ENCODE measurements at places on chromosomes 11 and 22.

GRCh38 chr11:126072801-126073594 is 10.3 kb upstream of the CDON start:
- no peak for DNase-seq

DNA sequence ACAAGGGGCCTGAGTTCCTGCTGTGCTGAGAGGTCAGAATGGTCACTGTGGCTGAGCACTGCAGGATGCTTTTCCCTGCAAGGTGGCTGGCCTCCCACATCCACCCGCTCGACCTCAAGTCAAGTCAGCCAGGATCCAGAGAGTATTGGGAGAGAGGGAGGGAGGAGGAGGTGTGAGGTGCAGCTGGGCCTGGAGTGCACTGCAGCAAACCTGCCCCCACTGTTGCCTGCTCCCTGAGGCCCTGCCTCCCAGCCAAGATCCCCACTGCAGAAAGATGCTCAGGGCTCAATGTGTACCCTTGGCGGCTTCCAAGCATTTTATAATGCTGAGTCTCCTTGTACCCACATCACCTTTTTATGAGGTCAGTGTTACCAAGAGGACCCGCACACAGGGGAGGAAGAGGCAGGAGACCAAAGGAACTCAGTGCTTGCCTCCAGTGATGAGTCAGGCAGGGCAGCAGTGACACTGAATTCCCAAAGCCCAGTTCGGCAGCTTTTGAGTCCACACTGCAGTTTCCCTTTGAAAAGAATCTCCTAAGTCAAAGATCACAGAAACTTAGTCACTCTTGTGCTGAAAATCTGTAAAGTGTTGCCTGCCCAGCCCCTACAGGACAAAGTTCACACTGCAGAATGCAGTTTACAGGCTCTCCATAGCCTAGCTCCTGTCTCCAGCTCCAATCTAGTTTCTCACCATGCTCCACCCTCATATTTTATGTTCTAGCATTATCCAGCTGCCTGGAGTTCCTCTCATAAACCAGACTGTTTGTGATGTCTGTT is 3.1 kb downstream of the ENDOD1 start:
- DNase-seq: peak; percentile 58

- peak; percentile 62 for DNase-seq
These were observed 105.0 kb downstream of the FAT3 start for GRCh38 chr11:92329646-92330045.

DNA sequence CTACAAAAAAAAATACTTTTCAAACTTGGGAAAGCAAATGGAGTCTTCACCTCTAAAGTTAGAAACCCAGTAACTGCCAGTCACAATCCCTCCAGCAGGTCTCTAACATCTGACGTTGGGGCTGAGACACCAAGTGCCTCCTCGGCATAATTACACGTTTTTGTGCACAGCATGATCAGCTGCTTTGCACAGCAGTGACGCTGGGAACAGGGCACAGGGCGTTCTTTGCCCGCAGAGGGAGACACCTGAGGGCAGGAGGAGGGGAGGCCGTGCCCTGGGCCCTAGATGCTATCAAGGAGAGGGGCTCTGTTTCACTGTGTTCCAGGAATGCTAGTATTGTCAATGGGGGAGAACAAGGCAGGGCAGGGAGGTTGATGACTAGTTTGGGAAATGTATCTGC is 120.1 kb downstream of the PARVA start:
- DNase-seq: no peak

DNA sequence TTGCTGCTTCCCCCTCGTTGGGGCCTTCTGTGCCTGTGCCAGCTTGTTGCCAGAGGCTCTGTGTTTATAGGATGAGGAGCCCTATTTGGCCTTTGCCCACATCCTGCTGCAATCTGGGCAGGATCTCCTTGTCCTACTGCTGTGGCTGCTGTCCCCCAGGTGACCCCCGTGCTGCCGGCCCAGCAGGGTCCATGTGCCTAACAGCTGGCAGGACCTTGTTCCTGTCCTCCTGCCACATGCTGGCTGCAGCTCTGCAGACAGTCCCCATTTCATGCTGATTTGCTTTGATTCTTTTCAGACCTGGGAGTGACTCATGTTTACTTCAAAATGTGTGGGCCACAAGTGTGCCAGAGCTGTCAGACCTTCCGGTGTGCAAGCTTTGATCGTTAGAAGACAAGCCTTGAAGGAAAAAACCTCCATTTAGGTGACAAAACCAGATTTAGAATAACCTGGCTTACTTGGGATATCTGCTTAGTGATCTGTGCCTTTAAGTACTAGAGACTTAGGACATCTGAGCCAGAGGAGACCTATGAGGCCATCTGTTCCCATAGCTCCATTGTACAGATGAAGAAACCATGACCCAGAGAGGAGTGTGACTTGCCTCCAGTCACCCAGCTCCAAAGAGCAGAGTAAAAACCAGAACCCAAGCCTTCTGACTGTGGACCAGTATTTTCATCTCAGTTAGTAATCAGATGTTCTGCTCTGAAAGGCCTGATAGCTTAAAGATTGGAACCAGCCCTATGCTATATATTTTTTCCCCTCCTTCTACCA is 11.1 kb downstream of the NAV2 start:
- peak; percentile 23 for DNase-seq

DNA sequence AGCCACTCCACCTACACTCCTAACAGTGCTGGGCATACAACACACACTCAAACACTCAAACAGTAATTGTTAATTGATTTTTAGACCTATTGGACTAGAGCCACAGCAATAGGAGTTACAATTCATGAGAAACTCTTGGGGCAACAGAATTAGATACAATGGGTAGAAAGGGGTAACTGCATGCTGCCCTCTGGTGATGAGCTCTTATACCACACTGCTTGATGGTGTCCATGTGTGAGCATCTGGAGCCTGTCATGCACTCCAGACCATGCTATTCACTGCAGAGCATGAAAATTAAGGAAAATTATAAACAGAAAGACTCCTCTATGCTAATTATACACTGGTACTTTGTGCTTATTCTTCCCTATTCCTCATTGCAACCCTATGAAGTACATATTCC is 975.5 kb upstream of the CCDC90B start:
- DNase-seq: no peak

GRCh38 chr11:73140213-73141030 is 1.7 kb downstream of the FCHSD2 start:
- peak; percentile 27 for DNase-seq

DNA sequence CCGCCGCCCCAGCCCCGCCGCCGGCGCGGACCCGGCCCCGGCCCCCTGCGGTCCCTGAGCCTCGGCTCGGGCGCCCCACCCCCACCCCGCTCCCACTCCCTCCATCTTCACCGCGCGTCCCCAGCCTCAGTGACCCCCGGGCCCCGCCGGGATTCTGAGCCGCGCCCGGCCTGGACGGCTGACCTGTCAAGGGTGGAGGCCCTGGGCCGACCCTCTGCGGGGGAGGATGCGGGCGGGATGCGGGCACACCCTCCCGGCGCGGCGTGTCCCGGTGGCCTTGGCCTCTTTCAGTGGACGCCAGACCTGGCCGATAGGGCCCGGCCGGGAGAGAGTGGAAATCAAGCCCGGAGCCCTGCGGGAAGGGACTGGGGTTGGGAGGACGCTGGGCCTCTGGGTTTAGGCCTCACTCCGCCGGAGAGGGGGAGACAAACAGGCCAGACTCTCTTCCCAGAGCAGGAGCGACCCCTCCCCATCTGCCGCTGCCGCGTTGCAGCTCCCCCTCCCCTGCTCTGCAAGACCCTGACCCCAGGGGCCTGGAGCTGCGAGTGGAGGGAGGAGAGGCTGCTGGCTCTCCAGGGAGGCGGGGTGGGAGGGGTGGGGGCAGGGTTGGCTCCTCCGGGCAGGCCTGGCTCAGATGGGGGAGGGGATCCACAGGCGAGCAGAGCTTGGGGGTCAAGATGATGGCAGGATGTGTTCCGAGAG is 525 bp downstream of the MAPK8IP2 start:
- no peak for DNase-seq

GRCh38 chr11:69012092-69013008 is 696 bp downstream of the MRGPRF start:
- peak; percentile 36 for DNase-seq

GRCh38 chr11:104705490-104706190 is 192.6 kb downstream of the CASP12 start:
- peak; percentile 29 for DNase-seq

DNA sequence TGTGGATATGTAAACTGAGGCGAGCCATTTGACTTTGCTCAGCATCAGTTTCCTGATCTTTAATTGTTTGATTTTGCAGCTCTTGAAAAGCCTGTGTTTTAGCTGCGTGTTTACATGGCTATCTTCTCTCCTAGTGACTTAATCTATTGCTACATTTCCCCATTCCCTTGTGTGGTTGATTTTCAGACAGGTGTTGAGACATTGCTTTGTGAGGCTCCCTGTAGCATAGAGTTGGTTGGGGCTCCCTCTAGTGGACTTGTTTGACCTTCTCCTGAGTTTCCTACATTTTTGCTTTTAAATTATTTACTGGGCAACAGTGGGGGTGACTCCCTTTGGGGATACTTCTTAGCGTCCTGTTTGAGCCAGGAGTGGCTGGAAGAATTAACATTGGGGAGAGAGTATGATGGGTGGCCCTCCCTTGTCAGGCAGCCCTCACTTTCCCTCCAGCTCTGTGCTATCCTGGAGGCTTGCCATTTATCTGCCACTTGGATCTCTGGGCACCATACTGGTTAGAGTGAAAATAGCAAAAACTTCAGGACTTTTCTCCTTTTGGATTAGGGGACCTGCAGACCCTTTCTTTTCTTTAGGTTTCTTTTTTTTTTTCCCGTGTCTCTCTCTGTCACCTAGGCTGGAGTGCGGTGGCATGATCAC is 9.2 kb upstream of the CBL start:
- peak; percentile 82 for DNase-seq

DNA sequence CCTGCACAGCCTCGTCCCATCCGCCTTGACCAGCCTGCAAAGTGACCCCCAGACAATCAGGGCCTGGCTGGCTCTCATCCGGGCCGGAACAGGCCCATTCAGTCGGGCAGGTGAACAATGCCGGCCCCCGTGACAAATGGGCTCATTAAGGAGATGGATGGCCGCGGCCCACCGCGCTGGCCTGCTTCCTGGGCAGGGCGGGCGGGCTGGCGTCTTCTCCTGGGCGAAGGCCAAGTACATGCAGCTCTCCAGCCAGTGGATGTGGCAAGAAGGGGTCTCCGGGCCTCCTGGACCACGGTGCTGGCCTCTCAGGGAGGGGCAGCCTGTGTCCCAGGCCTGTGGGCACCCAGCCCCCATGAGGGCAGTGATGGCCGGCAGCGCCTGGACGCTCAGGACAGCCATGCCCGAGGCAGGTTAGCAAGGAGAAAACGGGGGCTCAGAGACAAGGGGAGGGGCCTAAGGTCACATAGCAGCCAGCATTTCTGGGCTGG is 1022.8 kb downstream of the BRD1 start:
- DNase-seq: no peak

GRCh38 chr22:45887202-45888131 is 89.5 kb downstream of the WNT7B start:
- no peak for DNase-seq

GRCh38 chr11:121523581-121524232 is 70.9 kb upstream of the SORL1-AS1 start:
- DNase-seq: no peak

DNA sequence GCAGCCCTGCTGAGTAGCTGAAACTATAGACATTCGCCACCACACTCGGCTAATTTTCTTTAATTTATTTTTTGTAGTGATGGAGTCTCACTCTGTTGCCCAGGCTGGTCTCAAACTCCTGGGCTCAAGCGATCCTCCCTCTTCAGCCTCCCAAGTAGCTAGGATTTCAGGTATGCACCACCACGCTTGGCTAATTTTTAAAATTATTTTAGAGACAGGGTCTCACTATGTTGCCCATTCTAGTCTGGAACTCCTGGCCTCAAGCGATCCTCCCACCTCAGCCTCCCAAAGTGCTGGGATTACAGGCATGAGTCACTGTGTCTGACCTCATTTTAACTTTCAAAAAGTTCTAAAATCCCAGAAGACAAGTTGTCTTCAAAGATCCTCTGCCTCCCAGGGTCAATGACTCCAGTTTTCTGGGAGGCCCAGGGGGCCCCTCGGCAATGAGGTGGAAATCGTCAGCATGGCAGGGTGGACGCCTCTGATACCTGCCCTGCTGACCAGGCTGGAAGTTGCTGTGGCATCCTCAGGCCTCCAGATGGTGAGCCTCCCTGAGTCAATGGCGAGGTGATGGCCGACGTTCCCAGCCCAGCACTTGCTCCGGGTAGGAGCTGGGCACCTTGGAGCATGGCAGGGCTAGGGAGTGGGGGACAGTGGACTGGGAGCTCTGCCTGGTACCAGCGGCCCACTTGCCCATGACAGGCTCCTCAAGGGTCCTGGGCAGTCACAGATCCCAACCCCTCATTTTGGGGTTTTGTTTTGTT is 31.1 kb downstream of the RPL3 start:
- no peak for DNase-seq

DNA sequence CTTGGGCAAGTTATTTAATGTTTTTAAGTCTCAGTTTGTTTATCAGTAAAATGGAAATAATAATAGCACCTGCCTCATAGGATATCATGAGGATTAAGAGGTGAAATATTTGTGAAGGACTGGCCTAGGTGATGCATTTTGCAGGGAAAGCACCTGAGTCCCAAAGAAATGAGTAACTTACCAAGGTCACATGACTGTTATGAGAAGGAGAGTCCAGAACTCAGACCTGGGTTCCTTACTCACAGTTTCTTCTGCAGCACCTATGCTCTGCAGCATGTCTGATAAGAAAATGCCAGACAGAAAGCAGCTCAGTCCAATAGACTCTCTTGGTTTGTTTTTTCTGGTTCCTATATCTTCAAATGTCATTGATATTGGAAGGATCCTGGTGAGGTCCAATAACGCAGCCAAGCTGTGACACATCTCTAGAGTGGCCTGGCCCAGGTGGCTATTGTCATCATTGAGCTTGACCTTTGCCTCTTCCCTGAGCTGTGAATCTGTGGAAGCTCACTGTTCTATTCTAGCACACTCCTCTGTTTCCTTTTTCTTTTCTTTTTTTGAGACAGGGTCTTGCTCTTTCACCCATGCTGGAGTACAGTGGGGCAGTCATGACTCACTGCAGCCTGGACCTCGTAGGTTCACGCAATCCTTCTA is 174.7 kb upstream of the NAV2 start:
- DNase-seq: no peak

- no peak for DNase-seq
These were observed 4.0 kb downstream of the SULT4A1 start for GRCh38 chr22:43858156-43858895.

DNA sequence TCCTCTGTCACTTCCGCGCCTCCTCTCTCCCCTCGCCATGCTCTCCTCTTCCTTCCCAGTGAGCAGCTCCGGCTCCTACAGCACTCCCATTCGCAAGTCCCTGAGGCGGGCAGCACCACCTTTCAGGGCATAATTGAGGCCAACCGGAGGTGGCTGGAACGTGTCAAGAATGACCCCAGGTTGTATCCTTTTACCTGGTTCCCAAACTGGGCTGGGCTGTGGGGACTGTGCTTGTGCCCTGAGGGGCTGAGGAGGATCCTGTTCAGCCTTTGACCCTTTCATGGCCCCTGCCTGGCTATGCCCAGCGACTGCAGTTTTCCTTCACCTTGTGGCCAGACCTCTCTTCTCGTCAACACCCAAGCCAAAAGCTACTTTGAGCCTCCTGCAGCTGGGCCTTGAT is 84.1 kb downstream of the CEP164 start:
- DNase-seq: no peak
